Fibroblast of the conjunctiva (primary cell): ENCODE measurements at places on chromosomes 3 and 15.
A peak's percentile ranks its signal among the peaks of the same experiment; 100 is the strongest.

DNA sequence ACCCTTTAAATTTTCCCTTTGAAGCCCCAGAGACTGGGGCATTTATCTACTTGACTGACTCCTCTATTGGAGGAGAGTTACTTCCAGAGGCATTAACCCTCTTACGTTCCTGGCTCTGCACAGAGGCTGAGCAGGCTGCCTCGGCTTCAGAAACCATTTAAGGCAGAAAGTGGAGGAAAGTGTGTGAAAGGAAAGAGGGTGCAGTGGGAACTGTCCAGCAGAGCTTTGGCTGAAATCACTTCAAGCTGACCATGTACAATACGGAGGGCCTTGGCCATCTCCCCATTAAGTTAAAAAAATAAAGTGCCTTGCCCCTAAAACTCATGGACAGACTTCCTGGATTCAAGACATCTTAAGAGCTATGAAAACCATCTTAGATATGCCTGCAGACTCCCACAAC lies 238.7 kb downstream of the SV2B start:
- DNase-seq: no peak

DNA sequence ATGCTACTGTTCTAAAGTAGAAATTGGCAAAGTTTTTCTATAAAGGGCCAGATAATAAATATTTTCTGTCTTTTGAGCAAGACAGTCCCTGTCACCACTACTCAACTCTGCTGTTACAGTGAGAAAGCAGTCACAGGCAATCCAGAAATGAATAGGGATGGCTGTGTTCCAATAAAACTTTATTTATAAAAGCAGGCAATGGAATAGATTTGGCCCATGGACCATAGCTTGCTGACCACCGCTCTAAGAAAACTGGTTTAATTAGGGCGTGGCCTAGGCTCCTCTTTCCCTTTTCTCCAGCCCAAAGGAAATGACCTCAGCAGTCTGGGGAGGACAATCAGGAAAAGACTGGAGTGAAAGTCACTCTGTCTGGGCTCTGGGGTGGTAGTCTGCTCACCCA lies 183.8 kb downstream of the MEGF11 start:
- DNase-seq: no peak

GRCh38 chr15:26767169-26767670 lies 5.6 kb downstream of the GABRB3 start:
- DNase-seq: no peak

- DNase-seq: peak; percentile 16
These were observed 1.7 kb upstream of the IFT57 start for GRCh38 chr3:108223928-108224327.

GRCh38 chr3:156582532-156583183 lies 27.7 kb upstream of the SSR3 start:
- no peak for DNase-seq

DNA sequence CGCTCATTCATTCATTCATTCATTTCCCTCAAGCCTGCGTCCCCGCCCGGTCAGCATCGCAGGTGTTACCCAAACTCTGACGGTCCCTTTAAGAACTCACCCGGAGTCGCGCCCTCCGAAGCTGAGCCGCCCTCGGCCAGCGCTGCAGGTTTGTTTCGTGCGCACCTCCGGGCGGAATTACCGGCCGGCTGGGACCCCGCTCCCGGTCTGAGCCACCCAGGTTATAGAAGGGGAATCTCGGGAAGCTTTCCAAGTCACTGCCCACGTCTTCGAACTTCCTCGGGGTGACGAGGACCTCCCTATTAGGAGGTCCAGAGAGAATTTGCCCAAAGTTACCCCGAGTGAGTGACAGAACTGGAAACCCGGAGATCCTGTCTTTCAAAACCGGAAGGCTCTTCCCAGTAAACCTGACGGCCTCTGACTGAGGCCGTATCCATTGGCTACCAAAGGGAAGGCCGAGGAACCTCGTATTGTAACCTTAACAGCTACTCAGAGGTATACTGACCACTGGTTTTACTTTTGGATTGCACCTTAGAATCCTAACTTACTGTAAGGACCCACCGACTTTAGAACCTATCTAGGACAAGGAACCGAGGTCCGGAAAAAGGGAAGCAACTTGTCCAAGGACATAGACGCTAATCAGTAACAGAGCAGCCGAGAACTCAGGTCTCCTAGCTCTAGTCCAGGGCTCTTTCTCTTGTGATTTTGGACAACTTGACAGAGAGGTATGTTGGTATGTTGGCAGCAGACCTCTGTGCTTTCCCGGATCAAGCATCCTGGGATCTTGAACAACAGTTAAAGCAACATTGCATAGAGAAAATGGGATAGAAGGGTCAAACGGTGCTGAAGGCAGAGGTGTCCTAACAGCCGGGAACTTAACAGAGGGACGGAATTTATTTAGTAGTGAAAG lies 788 bp upstream of the DLG1 start:
- DNase-seq: no peak

GRCh38 chr15:72169236-72169920 lies 28.2 kb downstream of the GRAMD2A start:
- DNase-seq: no peak

DNA sequence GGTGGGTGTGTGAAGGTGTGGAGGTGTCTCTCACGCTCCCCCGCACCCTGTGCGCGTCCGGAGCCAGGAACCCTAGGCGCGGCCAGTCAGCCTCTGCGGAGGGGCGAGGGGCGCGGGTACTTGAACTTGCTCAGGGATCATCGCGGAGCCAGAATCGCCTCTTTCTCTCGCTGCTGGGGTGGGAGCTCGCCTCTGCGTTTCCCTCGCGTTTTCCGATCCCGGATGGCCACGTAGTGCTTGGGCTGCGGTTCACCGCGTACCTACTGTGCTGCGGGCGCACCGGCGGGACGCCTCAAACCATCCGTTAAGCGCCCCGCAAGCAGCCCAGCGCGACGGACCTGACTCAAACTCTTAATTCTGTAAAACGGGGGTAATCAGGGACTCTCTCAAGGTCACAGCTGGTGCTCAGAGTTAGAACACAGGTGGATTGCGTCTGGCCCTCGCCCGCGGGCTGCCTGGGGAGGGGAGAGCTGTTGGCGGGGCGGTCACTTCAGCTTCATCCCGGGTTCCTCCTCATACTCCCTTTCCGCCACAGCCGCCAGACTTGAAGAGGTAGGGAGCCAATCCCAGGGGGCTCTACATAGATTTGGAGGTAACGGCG lies 686 bp downstream of the MYRIP start:
- DNase-seq: no peak

- DNase-seq: no peak
These were observed 21.8 kb downstream of the CD200 start for GRCh38 chr3:112354642-112355306.
